AG09309 (cell line): ENCODE measurements at places on chromosomes 5 and 9.

DNA sequence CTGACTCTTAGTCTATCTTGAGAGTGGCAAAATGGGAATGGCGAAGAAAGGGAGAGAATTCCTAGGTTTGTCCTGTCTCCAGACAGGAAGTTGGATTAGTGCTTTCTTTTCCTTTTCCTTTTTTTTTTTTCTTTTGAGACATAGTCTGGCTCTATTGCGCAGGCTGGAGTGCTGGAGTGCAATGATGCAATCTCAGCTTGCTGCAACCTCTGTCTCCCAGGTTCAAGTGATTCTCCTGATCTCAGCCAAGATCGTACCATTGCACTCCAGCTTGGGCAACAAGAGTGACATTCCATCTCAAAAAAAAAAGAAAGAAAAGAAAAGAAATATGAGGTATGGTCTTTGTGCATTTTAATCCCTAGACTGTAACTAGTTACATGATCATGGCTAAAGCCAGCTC is 12.6 kb upstream of the KIF27 start:
- DNase-seq, result peak; percentile 52

GRCh38 chr9:109789556-109789955 is 9.6 kb downstream of the PALM2AKAP2 start:
- no peak for DNase-seq

GRCh38 chr5:2517451-2517850 is 234.0 kb downstream of the IRX2 start:
- DNase-seq, result no peak

DNA sequence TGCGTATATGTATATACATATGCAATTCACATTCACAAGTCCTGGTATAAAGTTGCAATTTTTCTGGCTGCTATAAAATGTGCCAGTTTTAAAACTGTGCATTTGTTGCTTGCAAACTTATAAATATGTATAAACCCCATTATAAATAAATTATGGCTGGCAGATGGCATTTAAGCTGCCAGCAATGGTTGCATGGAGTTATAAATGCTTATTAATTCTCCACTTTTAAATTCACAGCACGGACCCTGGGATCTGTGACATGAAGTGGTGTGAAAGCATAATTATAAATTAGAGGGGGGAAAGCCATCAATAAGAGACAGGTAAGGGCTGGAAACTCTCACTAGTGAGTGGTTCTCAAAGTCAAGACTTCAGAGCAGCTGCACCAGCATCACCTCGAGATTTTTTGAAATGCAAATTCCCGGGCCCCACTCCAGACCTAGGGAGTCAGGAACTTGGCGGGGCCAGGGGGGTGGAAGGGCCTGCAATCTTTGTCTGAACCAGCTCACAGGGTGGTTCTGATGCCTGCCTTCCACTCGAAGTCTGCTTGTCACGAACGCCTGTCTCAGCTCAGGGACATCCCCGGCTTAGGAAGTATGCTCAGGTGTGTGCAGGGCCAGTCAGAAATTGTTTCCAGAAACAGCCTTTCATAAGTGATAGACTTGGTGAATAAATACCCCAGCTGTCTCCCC is 16.9 kb downstream of the S1PR3 start:
- no peak for DNase-seq

- no peak for DNase-seq
These were observed 26.9 kb upstream of the RAPGEF6 start for GRCh38 chr5:131661933-131662332.

DNA sequence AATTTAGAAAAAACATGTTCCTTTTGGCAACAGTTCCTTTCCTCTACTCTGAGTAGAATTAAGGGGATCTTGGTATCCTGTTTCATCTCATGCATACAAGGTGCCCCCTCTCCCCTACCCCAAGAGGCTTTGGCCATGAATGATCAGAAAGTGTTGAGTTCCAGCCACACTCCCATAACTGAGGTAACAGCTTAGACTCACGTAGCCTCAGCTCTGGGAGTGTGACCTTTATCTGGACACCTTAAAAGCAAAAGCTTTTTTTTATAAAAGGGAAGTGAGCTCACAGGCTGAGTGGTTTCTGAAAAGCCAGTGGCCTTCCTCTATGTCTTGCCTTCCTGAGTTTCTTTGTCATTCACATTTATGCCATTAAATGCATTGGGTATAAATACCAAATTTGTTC is 900 bp upstream of the HAVCR2 start:
- DNase-seq, result no peak

DNA sequence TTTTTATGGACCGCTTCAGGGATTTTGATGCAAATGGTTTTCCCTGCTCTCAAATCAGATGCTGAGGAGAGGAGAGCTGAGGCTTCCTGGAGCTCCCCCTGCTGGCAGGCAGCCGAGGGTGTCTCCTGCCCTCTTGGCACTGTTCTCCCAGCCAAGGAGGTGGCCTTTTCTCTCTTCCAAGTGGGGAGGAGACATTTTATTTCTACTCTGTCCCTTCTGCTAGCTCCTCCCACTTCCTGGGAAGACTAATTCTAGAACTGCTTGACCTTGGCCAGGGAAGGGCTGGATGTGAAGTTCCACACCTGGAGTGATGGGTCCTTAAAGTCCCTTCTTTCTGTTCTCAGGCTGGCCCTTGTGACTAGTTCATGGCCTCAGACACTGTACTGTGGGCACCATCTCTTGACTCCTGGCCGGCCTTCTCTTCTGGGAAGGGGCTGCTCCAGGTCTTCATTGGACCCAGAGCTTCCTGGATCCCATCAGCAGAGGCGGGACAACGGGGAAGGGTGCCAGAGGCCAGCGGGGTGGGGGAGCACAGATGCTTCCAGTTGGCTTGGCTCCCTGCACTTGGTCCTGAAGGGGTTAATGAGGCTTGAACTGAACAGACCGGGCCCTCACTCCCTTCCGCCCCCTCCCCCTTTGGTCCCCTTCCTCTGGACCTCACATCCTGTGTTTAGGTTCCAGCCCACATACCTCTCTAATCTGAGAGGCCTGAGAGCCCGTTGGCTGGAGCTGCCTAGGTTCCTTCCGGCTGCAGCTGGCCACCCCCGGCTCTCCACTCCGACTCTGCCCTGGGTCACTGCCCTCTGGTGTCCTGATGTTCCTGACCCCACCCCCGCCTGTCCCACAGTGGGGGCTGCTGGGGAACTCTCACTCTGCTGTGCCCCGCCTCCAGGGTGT is 32.1 kb downstream of the PTPA start:
- peak; percentile 73 for DNase-seq

- DNase-seq, result no peak
These were observed 354.3 kb upstream of the CDH9 start for GRCh38 chr5:27392716-27393115.

- DNase-seq, result no peak
These were observed 9.6 kb upstream of the KIF27 start for GRCh38 chr9:83930881-83931280.

DNA sequence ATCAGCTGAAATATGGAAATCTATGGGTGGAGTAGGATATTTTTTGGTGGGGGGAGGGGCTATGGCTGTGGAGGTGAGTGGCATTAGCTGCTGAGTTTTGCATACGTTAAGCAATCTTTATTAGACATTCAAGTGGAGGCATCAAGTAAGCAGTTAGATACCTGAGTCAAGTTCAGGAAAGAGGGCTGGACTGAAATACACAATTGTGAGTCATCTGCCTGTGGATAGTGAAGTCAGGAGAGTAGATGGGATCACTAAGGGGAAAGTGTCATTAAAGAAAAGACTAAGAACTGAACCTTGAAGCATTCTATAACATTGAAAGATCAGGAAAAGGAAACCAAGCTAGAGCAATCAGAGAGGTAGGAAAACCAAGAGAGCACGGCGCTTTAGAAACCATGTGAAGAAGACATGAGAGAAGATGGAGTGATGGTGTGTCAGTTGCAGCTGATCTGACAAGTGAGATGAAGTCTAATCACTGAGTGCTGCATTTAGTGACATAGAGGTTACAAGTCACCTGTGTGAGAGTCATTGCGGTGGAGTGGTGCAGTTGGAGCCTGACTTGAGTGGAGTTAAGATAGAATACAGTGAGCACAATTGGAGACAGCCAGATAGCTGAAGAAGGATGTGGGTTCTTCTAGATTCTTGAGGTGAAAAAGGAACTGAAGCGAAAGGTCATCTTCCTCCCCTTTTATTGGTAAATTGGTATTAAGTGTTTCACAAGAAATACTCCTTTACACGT is 88.7 kb downstream of the PIP5K1B start:
- DNase-seq, result no peak

GRCh38 chr9:38334234-38334633 is 58.3 kb upstream of the ALDH1B1 start:
- DNase-seq, result no peak

DNA sequence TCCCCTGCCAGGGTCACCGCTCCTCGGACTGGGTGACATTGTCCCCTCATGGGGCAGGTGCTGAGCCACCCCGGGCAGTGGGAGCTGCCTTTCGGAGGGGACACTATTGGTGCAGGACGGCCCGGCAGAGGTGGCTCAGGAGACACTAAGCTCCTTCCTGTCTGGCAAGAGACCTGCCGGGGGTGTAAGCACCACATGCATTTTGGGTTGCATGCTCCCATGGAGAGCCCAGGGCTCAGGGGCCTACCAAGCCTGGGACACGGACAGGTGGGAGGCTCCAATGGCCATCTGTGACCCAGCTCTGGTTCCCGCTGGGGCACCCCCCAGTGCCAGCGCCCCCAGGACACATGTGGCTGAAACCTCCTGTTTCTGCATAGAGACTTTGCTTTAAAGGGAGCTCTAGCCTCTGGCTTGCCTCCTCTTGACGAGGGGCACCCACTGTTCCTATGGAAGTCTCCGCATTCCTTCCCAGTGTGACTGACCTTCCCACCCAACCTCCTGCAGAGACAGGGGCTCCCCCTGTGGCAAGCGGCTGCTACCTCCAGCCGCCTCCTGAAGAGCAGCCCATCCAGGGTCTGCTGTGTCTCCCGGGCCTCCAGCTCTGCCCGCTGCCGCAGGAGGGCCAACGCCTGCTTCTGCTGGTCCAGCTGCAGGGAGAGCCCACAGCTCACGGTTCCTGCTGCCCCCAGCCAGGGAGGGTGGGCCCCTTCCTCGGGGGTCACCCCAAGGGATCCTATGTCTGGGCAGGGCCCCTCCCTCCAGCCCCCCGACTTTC is 28.1 kb downstream of the CCDC187 start:
- DNase-seq, result no peak

- no peak for DNase-seq
These were observed 14.1 kb upstream of the OR2S2 start for GRCh38 chr9:35972093-35972492.

DNA sequence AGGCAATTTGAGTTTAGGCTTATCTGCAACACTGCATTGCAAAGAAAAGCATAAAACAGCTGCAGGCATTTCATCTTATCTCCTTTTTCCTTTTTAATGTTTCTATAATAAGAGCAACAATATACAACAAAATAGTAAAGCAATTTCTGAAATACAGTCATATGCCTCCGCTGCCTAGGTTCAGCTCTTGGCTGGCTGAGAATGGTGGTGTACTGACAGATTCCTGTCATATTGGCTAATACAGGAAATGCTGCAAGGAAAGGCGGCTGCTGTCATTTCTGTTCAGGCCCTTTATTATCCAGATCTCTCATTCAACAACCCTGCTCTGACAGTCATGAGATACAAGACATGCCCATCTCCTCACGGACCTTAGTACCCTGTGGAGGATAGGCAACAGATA is 677.0 kb downstream of the TAF11L14 start:
- DNase-seq, result no peak

DNA sequence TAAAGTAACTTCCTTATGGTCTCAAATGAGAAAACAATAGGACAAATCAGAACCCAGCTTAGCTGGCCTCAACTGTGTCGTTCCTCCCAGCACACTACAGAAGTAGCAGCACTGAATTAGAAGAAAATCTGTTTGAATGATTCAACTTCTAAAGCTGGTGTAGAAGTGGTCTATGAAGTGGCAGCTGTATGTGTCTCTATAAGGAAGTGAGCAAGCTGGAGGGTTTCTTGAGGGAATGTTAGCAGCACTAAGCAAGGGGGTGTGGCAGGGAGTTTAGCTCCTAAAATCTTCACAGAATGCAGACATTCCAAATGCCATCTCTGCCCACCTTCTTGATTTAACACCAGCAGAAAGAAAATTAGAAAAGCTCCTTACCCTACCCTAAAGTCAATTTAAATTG is 4.1 kb downstream of the KLF9 start:
- DNase-seq, result no peak

DNA sequence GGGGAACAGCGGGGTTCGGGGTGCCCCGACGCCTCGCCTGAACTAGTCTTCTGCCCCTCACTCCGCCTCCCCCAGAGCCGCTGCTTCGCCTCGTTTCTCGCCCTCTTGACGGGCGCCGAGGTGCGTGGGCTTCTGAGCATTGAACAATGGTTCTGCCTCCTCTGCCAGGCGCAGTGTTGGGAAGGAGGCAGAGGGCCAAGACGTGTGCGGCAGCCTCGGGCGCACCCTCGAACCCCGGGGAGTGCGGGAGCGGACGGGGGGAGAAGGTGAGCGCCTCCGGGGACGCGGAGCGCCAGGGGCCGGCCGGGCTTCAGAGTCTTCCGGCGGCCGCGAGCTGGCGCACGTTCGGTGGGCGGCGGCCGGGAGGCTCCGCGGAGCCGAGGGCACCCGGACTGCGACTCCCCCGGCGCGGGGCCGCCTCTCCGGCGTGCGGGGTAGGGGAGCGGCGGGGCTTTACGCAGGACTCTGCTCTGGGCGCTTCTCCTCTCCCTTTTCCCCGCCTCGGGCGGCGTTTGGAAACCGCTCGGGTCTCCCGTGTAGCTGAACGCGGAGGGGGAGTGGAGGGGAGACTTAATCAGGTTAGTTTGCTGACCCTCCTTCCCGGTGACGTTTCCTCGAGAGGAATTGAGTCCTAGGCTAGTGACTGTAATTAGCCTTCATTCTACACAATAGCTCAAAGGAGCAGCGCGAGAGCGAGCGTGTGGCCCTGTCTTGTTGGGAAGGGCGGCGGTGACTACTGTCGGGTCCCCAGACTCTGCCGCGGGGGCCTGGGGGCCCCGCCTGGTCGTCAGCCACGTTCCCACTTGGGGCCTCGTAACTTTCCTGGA is 1.1 kb downstream of the VLDLR start:
- no peak for DNase-seq

GRCh38 chr5:39555788-39556187 is 131.0 kb upstream of the DAB2 start:
- DNase-seq, result no peak

DNA sequence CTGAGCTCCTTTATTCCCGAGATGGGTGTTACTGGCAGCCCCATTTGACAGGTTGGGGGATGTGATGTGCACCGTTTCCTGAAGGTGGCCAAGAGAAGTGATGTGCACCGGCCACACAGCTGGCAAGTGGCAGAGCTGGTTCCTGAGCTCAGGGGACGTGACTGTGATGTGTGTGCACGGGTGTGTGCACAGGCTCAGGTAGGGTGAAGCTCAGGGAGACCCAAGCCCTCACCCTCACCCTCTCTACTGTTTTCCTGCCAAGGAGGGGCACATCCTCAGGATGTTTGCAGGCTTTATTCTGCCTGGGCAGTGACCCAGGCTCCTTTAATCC is 56.6 kb downstream of the WWC1 start:
- DNase-seq, result no peak

DNA sequence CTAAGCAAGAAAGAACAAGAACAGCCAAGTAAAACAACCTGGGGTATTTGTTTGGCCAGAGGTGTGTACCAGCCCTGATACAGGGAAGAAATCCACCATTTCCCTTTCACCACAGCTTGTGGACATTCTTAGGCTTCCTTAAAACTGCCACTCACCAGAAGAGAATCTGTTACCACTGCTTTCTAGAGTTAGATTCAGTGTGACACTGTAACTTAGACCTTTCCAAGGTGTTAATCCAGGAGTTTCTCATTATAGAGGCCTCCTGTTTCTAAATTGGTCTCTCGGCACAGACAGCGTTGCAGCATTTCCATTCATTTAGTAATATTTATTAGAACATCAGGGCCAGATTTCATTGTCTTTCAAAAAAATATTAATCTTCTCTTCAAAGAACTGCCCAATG is 55.0 kb downstream of the NIPAL4 start:
- DNase-seq, result no peak
